GM12891 (cell line): ENCODE measurements at places on chromosomes 1 and 21.

DNA sequence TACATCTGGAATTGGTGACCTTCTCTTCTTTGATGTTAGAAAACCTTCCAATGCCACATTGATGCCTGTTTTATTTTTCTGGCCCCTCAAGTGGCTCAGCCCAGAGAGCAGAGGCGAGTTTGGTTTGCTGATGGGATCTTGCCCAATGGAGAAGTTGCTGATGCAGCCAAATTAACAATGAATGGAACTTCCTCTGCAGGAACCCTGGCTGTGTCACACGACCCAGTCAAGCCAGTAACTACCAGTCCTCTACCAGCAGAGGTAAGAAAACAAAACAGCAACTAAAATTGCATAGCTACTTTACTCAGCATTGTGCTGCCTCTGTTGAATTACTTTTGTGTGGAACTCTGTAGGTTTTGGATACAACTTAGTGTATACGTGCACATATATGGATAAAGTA is 97.6 kb downstream of the CC2D1B start:
- DNase-seq: no peak

- DNase-seq: no peak
These were observed 38.1 kb upstream of the POU3F1 start for GRCh38 chr1:38084700-38085099.

DNA sequence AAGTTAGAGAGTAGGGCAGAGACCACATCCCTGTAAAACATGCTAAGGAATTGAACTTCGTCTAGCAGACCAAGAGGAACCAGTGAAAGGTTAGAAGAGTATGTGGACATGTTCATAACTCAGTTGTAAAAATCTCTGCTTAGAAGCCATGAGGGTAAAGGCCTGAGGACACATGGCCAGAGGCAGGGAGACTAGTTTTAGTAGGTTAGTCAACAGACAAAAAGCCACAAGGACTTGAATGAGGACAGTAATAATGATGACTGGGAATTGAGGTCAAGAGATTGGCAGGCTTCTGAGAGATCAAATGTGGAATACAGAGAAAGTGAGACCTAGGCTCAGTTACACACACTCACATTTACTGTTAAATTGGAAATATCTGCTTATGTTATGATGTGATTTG is 205.5 kb upstream of the HOOK1 start:
- DNase-seq: no peak

DNA sequence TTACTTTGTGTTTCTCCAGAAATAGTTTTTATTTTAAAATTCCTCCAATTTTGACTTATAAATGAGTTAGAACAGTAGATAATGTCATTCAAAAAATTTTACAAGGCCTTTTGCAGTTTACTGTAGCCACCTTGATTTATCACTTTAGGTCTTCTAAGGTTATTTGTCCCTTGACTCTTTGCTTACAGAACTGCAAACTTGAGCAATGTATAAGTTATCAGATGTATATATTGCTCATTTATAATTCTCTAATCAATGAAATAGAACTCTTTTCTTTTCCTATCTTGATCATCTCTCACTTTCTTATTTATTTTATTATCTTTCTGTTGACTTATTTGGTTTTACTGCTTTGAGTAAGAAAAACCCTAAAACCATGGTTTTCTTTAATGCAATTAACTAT is 5.8 kb upstream of the SPTA1 start:
- DNase-seq: no peak

- no peak for DNase-seq
These were observed 54.3 kb upstream of the SDC3 start for GRCh38 chr1:30962609-30963508.

DNA sequence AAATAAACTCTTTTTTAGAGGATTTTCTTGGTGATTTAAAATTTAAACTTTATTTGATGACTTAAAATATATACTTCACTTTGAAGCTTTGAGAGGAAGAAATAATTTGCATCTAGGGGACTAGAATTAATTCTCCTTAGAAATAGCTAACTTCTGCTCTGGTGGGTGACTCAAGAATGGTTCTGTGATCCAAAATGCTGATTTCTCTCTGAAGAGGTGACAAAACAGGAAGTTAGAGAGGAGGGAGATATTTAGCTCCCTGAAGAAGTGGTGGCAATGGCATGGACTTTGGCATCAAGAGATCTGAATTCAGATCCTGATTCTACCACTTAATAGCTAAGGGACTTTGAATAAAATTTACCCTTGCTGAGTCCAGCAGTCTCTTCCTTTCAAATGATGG is 125.8 kb upstream of the ATP1B1 start:
- no peak for DNase-seq

GRCh38 chr21:15333136-15333710 is 268.4 kb upstream of the NRIP1 start:
- DNase-seq: no peak

DNA sequence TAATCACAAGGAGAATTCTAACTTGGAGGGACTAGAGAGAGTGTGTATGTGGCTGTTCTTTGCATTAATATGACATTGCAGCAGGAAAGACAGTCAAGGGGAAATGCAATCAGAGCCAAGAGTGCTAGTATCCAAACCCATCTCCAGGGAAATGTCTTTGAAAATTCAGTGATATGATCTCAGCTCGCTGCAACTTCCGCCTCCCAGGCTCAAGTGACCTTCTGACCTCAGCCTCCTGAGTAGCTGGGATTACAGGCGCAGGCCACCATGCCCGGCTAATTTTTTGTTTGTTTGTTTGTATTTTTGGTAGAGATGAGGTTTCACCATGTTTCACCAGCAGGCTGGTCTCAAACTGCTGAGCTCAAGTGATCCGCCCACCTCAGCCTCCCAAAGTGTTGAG is 16.3 kb downstream of the VASH2 start:
- no peak for DNase-seq

DNA sequence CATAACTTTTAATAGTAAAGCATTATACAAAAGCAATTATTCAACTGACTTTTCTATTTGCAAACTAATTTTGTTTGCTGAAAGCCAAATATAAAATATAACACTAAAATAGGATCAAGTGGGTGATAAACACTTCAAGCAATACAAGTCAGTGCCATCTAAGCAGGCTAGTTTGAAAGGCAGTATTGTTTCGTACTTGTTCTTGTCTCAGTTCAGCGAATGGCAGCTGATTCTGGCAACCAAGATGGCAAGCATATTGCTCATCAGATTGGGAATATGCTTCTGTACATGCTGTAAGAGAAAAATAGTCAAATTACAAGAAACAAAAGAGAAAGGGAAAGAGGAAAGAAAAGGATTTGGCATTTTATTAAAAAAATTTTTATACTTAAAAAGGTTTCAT is 7.5 kb downstream of the TMEM59 start:
- DNase-seq: no peak

DNA sequence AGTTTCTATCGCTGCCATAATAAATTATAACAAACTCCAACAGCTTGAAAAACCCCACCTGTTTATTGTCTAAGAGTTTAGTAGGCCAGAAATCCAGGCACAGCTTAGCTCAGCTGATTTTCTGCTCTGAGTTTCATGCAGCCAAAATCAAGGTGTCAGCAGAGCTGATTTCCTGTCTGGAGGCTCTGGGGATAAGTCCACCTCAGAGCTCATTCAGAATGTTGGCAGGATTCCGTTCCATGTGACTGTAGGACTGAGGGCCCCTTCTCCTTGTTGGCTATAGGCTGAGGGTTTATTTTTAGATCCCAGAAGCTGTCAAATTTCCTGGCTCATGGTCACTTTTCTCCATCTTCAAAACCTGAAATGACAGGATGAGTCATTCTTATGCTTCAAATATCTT is 91.6 kb upstream of the CHODL start:
- no peak for DNase-seq

- DNase-seq: no peak
These were observed 14.6 kb downstream of the STRIP1 start for GRCh38 chr1:110048923-110049601.
